ENCODE measurements at places on chromosomes 1 and 21.

DNA sequence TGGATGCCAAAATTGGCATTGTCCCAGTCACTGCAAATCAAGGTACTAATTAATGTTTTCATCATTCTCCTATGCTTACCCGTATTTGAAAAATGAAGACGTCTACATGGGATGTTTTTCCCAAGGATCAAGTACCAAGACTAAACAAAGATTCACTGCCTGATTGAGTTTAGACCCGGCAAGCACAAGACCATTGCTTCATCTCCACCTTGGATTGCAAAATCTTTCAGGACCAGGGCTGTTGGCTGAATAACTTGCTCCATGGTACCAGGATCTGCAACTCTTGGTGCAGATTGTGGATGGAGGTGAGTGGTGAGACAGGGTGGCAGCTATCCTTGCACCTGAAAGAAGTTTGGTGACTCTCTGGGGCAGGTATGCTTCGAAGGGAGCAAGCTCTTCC lies 122.5 kb upstream of the ETS2 start:
- no peak for DNase-seq

- peak; percentile 66 for DNase-seq
Observed at GRCh38 chr1:247110627-247111258, 6.6 kb upstream of the ZNF669 start.

GRCh38 chr1:200654660-200655059 lies 15.0 kb downstream of the DDX59 start:
- no peak for DNase-seq

GRCh38 chr1:202315576-202316168 lies 26.1 kb downstream of the UBE2T start:
- peak; percentile 61 for DNase-seq

- DNase-seq, result no peak
Observed at GRCh38 chr1:150456146-150456647, 31.0 kb upstream of the TARS2 start.

- DNase-seq, result no peak
Observed at GRCh38 chr1:211606332-211606913, 27.5 kb upstream of the SLC30A1 start.

DNA sequence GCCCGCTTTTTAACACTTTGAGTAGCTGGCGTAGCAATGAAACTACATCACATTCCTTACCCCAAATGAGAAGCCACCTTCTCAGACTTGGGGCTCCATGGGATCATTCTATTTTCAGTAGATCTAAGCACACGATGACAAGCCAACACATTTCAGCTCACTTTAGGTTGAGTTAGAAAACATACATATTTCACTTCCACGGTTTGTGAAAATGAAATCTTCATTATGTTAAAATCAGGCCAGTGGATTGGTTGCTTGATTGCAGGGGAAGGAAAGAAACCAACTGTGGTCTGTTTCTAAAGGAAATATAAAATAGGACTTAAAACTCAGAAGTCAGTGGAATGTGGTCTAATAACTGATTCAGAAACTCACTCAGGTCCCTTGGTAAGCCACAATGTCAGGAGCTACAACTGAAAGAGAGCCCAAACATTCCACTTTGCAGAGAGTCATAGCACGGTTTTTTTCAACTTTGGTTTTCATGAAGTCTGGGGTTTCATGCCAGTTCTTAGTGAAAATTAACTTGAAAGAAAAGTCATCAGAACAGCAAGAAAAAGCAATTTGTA lies 82.3 kb upstream of the TIAM1 start:
- peak; percentile 53 for DNase-seq

GRCh38 chr1:204092632-204093420 lies 19.9 kb downstream of the SOX13 start:
- DNase-seq, result no peak

DNA sequence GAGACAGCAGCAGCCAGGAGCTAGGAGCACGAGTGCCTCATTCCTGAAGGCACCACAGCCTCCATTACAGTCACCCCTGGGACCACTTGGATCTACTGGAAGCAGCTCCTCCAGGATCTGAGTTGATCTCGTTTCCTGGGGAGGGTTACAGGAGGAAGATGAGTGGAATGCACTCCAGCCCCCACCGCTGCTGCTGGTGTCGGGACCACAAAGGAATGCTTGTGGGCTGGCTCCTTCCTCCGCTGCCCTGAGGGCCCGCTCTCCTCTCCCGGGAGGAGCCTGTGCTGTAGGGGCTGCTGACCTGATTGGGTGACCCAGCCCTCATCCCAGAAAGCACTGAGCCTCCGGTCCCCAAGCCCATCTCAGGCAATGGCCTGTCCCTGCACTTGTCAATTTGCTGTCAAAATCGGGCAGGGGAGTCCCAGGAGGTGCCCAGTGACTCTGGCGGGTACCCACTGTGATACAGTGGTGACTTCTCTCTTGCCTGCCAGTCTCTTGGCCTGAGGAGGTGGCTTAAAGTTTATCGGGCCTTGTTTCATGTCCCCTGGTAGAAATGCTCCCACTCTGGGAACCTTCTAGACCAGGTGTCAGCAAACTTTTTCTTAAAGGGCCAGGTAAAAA lies 23.1 kb downstream of the IL10RB start:
- no peak for DNase-seq

GRCh38 chr1:93652323-93652949 lies 29.2 kb downstream of the BCAR3 start:
- no peak for DNase-seq

DNA sequence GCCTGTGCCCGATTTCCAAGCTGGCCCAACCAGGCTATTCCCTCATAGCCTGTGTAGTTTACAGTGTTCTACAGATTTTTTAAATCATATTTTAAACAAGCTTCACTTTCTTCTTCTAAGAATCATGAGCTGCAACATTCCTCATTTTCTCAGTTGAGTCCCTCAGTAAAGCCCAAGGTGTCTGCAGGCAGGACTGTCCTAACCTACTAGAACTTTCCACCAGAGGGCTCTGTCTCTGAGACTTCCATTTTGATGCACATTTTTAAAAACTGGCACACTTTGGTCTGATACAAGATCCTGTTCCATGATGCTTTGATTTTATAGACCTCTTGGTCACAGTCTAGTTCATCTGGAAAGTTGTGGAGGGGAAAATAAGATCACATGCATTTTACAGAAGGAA lies 21.6 kb upstream of the SLAMF6 start:
- DNase-seq, result no peak

- DNase-seq, result no peak
Observed at GRCh38 chr1:79507770-79508169, 501.2 kb upstream of the ADGRL4 start.

- peak; percentile 35 for DNase-seq
Observed at GRCh38 chr1:48697066-48697707, 79.5 kb downstream of the BEND5 start.

GRCh38 chr1:2602866-2603520 lies 16.4 kb downstream of the PRXL2B start:
- no peak for DNase-seq

- DNase-seq, result no peak
Observed at GRCh38 chr1:50967416-50968157, 2.5 kb upstream of the CDKN2C start.

DNA sequence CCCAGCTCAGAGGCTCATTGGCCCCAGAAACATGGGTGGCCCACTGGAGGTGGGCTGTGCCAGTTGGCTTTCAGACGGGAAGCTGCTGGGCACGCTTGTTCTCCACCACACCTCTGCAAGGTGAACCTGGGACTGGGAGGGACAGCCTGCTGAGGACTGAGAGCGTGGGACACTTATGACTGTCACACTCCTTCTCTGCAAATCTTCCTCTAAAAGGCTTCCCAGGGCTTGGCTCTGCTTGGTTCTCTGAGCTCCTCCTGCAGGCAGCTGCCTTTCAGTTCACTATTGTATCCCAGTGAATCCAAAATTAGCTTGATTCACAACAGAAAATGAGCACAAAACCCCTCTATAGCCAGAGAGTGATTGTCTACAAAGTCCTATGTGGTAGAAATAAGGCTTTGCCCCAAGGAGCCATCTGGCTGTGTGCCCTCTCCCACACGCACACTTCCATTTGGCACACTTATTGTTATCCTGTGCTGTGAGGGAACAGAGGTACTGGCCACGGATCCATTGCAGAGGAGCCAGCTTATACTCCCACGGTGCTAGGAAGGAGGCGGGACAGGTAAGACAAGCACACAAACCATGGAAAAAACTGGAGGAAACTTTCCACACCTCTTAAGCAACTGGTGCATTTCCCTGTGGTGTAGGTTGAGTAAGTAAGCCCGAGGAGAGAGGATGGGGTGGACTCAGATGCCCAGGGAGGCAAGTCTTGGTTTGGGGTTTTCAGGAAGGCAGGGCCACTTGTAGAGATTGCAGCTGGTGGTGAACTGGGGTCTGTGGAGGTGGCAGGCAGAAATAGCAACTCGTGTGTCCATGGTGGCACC lies 18.9 kb upstream of the BTG2 start:
- DNase-seq, result no peak

GRCh38 chr1:8458607-8459006 lies 140.7 kb downstream of the SLC45A1 start:
- no peak for DNase-seq

DNA sequence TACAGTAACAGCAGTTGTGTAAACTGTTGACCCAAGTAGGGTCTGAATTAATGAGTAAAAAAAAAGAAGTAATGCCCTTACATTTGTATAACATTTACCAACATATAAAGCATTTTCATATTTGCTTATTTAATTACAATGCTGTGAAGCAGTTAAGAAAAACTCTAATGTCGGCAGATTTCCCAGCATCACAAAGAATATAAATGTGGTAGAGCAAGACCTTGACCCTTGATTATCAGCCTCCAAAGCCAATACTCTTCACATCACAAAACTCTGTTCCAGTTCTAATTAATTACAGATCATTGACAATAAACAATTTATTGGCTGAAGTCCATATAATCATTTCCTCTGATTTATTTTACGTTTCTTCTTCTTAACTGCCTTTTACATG lies 130.2 kb downstream of the DUSP10 start:
- no peak for DNase-seq

- DNase-seq, result no peak
Observed at GRCh38 chr1:100308777-100309176, 42.8 kb downstream of the RTCA start.

DNA sequence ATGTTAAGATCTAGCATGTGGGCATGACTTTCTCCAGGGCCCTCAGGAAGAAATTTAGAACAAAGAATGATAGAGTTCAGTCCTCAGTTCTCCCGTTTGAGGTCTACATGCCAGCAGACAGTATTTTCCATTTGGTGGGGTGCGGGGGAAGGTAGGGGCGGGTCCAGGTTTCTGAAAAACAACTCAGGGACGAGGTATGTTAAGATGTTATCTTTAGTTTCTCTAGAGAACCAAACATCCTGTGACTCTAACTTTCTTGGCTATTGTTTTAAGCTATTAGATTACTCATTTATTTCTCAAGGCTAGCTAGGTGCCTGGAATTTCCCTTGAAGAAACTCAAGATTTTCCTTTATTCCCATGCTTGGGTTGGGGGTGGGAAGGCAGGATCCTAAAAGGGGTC lies 42.3 kb upstream of the SYT14 start:
- DNase-seq, result peak; percentile 21

DNA sequence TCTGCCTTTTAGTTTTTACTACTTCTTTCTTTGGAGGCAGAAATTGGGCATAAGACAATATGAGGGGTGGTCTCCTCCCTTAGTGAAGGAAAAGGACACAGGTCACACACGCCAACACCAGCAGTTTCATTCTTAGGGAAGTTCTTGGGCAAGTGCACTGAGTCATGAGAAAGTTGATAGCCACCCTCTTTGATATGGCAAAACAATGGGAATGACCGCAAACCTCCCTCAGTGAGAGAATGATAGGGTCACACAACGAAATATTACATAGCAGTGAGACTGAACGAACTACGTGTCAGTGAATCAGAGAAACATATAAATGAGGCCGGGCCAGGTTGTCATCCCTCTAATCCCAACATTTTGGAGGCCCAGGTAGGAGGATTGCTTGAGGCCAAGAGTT lies 20.0 kb downstream of the IL6R start:
- DNase-seq, result no peak

DNA sequence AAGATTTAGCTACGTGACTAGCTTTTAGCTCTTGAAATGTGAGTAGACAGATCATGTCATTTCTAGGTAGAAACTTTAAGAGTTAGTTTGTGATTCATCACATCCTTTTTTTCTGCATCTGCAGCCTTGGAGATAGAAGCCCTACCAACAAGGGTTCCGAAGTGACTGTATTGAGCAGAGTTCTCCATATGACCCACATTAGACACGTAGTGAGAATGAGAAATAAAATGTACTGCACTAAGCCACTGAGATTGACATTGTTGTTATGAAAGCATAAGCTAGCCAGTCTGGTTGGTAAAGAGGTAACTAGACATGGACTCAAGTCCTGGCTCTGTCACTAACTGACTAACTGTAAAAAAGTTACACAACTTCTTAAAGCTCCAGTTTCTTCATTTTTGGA lies 296.1 kb downstream of the PDE4B start:
- DNase-seq, result no peak

DNA sequence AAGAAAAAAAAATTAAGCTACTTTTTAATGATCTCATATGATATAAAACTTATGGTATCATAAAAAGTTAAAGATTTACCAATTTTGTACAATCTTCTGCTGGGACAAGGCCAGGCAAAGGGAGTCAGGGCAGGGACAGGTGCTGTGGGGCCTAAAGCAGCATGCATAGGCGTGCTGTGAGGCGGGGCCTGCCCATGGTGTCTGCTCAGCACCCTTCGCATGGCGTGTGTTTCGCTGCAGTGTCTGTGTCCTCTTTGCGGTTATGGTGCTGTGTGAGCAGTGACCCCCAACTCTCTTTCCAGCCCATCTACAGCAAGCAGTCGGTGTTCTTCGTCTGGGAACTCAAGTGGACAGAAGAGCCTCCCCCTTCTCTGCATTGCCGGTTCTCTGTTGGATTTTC lies 13.4 kb upstream of the PWP2 start:
- peak; percentile 2 for DNase-seq

DNA sequence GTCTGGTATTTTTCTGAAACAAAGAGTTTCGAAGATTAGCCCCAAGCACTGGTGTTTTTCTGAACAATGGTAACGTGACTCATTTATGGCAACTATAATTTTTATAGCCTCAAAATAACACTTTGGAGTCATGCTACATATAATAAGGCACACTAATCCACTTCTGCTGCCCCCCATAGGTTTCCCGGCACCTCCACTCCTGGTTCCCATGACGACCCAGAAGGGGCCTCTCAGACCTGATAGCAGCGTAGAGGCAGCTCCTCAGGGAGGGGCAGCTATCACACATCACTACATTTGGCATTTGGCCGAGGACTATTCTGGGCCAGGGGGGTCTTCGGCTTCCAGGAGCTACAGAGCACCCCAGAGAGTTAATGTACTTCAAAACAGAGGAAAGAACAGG lies 23.3 kb downstream of the CAPN8 start:
- no peak for DNase-seq

DNA sequence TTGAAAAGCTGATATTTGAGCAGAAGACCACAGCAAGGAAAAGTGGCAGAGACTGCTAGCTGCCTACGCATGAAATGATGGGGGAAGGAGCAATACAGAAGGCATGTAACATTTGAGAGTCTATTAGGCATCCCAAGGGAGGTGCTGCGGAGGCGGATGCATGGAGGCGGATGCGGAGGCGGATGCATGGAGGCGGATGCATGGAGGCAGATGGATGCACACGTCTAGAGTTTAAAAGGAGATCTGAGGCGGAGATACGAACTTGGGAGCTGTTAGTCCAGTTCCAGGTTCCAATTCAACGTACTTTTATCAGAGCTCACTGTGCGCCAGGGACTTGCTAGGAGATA lies 744 bp upstream of the DDX20 start:
- no peak for DNase-seq

All from T-helper 2 cell treated with Interferon-gamma antibody and Interleukin-4, amounts not matched to agents 5 μg/mL and 100 μg/mL, for 36 hours (primary cell).